ENCODE measurements at places on chromosomes 16 and 17.
A peak's percentile ranks its signal among the peaks of the same experiment; 100 is the strongest.

DNA sequence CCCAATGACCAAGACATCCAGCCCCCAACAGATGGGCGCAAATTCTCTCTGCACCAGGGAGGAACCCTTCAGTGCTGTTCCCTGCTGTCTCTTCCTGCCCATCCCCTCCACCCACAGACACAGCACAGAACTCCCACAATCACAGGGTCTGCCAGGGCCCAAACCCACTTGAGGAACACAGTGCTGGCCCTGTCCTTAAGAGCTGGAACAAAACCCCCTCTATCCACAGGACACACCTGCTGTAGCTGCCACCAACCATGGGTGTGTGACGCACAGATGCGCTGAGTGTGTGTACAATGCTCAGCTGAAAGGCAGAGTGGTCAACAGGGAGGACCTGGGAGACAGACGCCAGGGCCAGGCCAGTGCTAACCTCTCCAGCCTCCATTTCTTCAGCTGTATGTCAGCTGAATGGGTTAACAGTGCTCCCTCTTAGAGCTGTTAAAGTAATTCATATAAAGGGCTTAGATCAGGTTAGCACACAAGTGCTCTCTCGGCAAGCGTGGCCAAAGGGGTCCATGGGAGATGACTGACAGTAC, 62.1 kb downstream of the AMFR start:
- no peak for DNase-seq

GRCh38 chr16:21650521-21650920, 1.9 kb downstream of the IGSF6 start:
- no peak for DNase-seq

DNA sequence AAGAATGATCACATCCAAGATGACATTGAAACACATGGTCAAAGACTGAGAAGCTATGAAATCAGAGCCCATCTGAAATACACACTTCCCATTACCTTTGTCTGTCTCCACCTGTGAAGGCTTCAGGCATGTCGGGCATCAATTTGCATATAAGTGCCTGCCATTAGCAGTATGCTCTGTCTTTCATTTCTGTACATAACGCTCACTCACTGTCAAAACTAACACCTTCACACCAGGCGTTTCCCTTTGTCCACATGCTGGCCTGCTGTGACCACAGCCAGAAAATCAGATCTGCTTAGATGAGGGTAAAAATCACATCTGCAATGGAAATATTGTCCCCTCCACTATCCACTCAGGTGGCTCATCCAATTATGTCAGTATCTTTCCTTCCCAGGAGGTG, 524.8 kb downstream of the TOX3 start:
- DNase-seq, result no peak

DNA sequence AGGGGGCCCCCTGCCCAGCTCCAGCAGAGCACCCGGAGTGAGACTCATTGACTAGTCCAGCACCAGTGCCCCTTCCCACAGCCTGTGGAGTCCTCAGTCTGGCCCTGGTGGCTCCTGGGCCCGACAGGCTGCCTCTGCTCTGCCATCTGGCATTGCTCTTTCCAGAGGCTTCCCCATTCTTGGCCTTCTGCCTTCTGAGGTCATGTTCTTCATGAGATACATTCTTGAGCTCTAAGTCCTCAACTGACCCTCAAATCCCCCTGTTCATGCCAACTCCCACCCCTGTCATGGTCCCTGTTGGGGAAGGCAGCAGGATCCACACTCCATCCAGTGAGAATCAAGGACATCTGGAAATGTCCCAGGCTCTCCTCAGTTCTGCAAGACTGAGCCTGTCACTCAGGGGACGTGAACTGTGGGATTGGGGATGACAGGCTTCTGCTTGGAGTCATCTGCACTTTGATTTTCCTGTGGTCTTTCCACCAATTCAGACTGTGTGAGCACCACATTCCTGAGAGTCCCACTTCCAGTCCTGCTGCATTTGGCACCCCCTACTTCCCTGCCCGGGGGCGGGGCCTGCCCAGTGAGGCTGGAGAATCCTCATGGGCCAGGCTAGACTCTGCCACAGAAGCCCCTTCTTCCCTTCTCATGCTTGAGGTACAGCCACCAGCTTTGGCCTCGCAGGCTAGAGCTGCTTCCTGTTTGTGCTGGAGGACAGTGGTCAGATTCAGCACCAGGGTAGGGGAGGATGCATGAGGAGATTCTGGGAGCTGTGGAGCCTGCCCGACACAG, 2.7 kb downstream of the TRPV2 start:
- no peak for DNase-seq

DNA sequence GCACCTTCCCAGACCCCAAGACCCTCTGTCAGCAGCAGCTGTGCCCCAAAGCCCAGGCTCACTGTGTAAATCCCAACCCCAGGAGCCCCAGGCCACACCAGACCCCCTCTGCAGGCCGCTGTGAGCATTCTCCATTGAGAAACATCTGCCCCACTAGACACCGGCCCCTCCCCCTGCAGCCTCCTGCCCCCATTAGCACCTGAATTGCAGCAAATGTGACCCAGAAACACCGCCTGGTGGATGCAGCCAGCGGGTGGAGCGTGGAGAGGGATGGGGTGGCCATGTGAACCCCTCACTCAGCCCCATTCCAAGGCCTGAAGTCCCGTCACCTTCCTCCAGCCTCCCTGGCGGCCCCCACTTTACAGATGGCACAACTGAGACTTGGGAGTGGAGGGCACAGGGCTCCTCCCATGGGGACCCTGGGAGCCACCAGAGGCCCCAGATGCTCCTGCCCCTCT, 2.2 kb downstream of the UBALD1 start:
- DNase-seq, result peak; percentile 66

DNA sequence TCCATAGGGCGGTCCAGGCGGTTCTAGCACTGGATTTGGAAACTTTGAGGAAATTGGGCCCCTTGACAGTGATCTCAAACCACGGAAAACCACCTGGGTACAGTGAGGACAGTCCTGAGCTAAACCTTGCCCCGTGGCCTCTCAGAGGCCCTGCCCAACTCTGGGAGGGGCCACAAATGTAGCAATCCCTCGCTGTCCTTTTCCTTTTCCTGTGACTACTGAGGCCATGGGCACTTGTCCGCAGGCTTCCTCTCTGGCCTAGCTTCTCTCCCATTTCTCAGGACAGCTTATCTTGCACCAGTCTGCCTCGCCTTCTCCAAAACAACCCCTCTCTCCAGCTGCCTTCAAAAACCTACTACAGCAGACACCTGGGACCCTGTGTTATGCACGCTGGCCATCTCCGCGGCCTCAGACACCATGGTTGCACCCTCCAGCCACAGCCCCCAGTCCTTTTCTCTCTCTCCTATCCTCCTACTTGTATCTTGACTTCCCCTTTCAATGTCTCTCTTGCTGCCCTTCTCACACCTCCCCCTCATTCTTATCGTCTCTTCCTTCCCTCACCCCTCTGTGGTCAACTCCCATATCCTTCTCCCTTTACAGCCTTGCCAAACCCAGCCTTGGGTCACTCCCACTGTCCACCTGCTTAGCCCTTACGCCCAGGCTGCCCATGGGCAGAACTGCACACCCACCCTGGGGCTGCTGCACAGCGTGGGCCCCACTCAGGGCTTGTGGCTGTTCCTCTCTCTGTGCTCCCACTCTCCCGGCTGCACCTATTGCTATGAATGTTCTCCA, 7.6 kb downstream of the SCPEP1 start:
- no peak for DNase-seq

GRCh38 chr17:29140631-29141513, 39.3 kb downstream of the MYO18A start:
- DNase-seq, result no peak

GRCh38 chr16:30458561-30459394, 13.1 kb upstream of the SEPHS2 start:
- no peak for DNase-seq

- DNase-seq, result no peak
These were observed 43.3 kb downstream of the WWOX start for GRCh38 chr16:78142788-78143187.

GRCh38 chr17:14755002-14755401, 454.1 kb downstream of the HS3ST3B1 start:
- DNase-seq, result no peak

DNA sequence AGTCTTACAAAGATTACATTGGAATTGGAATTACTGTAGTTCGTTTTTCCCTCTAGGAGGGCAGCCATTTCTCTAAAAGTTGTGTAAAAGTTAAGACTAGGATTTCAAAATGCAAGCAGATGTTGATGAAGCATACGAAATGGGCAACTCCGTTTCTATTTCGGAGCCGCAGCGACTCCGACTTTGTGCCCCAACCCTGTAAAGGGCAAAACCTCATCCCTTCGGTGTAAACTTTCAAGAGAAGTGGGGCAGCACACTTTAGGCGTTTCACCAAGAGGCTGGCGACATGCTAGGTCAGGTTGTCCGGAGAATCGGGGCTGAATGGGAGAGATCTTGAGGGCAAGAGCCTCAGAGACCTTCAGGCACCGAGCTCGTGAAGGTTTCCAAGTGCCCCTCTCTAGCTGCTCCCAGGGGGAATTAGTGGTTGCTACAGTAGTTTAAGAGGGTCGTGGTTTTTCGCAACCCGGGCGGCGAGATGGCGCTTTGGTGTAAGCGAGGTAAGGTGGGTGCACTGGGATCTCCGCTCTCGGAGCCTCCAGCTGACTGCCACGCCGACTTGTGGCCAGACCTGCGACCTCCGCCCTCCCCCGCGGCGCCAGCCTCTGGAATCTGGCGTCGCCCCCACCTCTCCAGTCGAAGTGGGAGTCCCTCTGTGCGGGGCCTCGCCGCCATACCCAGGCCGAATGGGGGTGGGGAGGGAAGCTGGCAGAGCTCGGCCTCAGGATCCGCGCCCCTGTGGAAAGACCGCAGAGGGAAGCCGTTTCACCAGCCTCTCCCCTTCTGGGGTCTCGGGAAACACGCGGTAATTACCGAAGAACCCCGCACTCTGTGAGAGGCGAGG, 1.0 kb upstream of the HEXIM2 start:
- no peak for DNase-seq

DNA sequence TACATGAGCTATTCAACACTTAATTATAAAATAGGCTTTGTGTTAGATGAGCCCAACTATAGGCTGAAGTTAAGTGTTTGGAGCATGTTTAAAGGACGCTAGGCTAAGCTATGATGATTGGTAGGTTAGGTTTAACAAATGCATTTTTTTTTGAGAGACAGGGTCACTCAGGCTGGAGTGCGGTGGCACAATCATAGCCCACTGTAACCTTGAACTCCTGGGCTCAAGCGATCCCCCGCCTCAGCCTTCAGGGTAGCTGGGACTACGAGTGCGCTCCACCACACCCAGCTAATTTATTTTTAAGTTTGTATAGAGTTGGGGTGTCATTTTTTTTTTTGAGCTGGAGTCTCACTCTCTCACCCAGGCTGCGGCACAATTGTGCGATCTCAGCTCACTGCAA, 19.3 kb upstream of the GPRC5C start:
- DNase-seq, result no peak

DNA sequence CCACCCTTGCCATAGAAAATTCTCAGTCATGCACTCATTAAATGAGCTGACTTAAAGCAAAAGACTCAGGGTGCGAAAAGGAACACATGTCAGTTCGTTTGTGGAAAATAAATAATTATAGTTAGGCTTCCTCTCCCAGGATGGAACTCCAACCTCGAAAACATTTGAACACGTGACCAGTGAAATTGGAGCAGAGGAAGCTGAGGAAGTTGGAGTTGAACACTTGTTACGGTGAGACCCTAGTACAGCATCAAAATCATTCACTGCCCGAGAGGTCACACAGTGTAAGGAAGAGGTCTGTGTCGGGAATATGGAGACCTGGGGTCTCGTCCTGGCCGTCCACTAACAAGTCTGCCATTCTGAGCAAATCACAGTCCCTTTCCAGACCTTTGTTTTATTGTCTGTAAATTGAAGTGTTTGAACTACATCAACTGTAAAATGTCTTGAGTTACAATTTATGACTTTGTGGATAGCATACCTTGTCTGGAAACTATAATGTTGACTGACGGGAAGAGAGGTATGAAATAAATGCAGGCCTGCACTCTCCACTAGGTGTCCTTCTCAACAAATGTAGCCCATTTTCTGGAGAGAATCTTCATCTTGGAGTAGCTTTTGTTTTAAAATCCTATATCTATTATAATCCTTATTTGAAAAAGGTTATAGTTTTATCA, 7.7 kb downstream of the PSMD7 start:
- DNase-seq, result no peak

GRCh38 chr16:4399001-4399730, 17.2 kb downstream of the CORO7 start:
- no peak for DNase-seq

- no peak for DNase-seq
These were observed 480.0 kb downstream of the TOX3 start for GRCh38 chr16:52066962-52067361.

- no peak for DNase-seq
These were observed 10.9 kb downstream of the ZNF200 start for GRCh38 chr16:3223913-3224515.

DNA sequence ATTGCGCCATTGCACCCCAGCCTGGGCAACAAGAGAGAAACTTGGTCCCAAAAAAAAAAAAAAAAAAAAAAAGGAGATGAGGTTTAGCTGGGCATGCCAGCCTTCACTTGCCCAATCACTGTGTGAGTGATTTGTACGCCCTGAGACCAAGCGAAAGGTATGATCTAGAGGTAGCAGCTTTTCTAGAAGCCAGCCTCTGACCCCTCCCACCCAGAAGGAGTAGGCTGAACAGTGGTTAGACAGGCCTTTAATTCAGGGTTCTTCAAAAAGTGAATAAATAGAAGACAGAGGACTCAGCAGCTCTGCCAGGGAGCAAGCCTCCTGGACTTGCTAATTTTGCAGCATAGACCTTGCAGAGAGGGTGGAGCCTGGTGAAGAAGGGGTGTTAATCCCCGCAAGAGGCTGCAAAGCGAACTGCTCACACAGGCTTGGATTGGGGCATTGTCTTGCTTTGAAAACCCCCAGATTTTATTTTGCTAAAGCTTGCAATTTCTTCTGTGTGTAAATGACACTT, 7.1 kb upstream of the CYTH1 start:
- DNase-seq, result no peak

GRCh38 chr17:21248500-21248899, 4.7 kb downstream of the NATD1 start:
- DNase-seq, result no peak

DNA sequence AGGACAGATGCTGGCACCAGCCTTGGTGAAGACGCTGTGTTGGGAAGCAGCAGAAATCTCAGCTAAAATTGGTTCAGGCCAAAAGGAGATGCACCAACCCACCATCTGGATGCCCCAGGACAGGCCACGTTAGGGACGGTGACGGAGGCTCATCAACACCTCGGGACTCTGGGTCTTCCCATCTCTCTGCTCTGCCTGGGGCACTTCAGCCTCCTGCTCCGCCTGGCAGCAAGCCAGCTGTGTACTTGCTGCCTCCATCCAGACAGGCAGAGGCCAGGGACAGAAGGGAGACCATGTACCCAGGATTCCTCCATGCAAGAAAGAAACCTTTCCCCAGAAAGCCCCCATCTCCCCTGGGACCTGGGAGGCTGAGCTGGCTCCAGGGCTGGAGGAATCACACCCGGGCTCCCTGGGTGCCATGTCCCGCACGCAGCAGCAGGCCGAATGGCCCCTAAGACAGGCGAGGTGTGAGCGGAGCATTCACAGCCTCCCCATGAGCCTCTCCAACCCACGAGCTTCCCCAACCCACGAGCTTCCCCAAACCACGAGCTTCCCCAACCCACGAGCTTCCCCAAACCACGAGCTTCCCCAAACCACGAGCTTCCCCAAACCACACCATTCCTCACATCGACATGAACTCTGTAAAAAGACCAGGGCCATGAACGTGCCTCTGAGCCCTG, 274.5 kb downstream of the C16orf95 start:
- no peak for DNase-seq
